ENCODE measurements at places on chromosomes 5 and 9. TPM values are rescaled to one million over a fixed set of nuclear protein-coding genes. Genes with fewer than 3 reads are reported as not detected.

DNA sequence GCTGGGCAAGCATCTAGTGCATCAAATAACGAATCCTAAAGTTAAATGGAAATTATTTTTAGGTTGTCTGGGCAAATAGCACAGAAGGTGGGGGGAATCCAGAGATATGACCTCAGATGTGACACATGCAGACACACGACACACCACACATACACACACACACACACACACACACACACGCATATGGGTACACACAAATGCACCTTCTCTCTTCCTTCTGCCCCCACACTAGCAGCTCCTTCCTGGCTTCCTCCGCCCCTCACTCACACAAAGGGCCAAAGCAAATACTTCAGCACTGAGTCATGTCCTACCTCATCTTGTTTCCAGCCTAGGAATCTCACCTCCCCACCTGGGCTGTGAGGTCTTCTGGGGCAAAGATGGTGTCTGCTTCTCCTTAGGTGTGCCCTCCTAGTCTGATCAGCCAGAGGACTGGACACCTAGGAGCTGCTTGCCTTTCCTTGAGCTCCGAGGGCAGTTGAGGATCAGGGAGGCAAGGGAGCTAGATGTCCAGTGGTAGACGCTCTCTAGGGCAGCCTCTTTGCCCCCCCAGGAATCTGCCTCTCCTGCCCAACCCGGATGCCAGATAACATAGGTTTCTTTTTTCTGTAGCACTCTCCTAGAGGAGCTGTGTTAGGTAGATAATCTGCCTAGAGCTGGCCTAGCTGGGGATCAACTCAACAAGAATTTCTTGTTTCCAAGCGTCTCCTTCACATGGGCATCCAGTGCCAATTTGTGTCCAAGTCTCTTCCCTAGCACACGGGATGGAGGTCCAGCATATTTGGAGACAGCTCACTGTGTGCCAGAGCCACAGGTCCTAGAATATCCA lies 14.3 kb upstream of the JADE2 start:
- H3K36me3 ChIP-seq, result no peaks in the 10 kb centered on the region
- no peak for DNase-seq
- peaks cover 22% of the 10 kb centered on the region for H3K4me1 ChIP-seq

DNA sequence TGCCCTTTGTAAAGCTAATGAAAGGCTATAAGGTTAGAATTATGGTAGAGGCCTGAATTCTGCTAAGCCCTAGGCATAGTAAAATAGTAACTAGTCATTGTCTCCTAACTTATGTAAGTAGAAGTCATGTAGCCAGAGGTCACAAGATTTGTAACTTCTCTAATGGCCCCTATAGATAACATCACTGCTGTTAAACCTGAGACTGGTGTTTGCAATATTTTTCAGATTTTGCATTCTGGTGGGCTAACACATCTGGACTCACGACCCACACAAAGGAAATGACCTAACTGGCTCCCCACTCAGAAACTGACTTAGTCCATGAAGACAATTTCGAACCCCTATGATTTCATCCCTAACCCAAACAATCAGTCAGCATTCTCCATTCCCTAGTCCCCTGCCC lies 37.2 kb upstream of the TTC39B start:
- no peak overlapping the region for H3K4me3 ChIP-seq
- no peak overlapping the region for H3K27ac ChIP-seq
- H3K27me3 ChIP-seq, result no peaks in the 10 kb centered on the region
- no peaks in the 10 kb centered on the region for H3K4me1 ChIP-seq

GRCh38 chr9:87647114-87647513 lies 78.8 kb upstream of the CTSL start:
- H3K27me3 ChIP-seq, result no peaks in the 10 kb centered on the region
- H3K36me3 ChIP-seq, result peaks cover 73% of the 10 kb centered on the region
- no peak overlapping the region for H3K27ac ChIP-seq
- H3K4me3 ChIP-seq, result no peak overlapping the region
- peaks cover 5% of the 10 kb centered on the region for H3K4me1 ChIP-seq

- DNase-seq, result no peak
- no peak overlapping the region for H3K27ac ChIP-seq
- peaks cover 29% of the 10 kb centered on the region for H3K4me1 ChIP-seq
- peaks cover 81% of the 10 kb centered on the region for H3K27me3 ChIP-seq
These were observed 9.8 kb upstream of the TMEM250 start for GRCh38 chr9:136128436-136128835.

- peak; percentile 55 for DNase-seq
- H3K4me3 ChIP-seq, result no peak overlapping the region
These were observed 8.9 kb downstream of the CXCL14 start for GRCh38 chr5:135569755-135570452.

GRCh38 chr5:54022223-54022622 lies 288.1 kb downstream of the ARL15 start:
- no peak overlapping the region for H3K4me3 ChIP-seq
- no peaks in the 10 kb centered on the region for H3K27me3 ChIP-seq

DNA sequence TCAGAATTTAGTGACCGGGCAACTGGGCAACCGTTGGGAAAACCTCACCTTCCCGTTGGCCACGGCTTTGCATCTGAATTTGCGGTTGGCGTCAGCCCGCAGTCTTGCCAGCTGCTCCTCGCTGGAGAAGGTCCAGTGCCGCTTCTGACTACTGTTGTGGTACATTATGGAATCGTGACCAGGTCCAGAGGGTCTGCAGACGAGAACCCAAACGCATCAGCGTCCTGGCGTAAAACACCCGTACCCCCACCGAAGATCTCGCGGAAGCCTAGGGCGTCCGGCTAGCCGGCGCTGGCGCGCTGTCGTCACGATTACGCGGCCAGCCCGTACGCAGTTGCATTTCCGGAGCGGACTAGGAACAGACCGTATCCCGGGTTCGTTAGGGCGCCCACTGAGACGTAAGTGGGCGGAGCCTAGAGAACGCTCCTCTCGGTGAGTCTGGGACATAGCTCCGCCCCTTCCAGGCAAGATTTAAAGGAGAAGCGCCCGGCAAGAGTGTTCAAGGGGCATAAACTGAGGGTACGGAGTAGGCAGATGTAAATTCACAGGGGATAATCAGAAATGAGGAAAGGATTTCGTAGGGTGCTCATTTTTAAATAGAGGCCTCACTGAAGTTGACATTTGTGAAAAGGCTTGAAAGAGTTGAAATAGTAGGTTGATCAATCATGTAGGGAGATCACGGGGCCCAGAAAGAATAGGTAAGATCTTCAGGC lies at the start of gene CCNH:
Gene CCNH (minus strand): TSS at position 301 of the 713 bp plus-strand sequence. CDS start 136 bp downstream, at position 165.
- H3K4me1 ChIP-seq, result peaks cover 43% of the 10 kb centered on the region
- H3K27me3 ChIP-seq, result no peaks in the 10 kb centered on the region
- peak within 1 kb of the TSS; percentile 58 for H3K4me3 ChIP-seq

- no peak for DNase-seq
- H3K27ac ChIP-seq, result no peak overlapping the region
- no peaks in the 10 kb centered on the region for H3K27me3 ChIP-seq
- peaks cover 26% of the 10 kb centered on the region for H3K4me1 ChIP-seq
These were observed 2.7 kb upstream of the AGTPBP1 start for GRCh38 chr9:85744480-85744879.

GRCh38 chr9:95499046-95499676 lies 17.6 kb downstream of the PTCH1 start:
- DNase-seq, result no peak
- H3K4me3 ChIP-seq, result no peak overlapping the region
- peaks cover 39% of the 10 kb centered on the region for H3K4me1 ChIP-seq
- H3K36me3 ChIP-seq, result peaks cover 3% of the 10 kb centered on the region
- no peaks in the 10 kb centered on the region for H3K27me3 ChIP-seq

- H3K36me3 ChIP-seq, result no peaks in the 10 kb centered on the region
- H3K4me1 ChIP-seq, result no peaks in the 10 kb centered on the region
- H3K27ac ChIP-seq, result no peak overlapping the region
- H3K4me3 ChIP-seq, result no peak overlapping the region
- DNase-seq, result no peak
These were observed 32.4 kb downstream of the LHX3 start for GRCh38 chr9:136172412-136173079.

DNA sequence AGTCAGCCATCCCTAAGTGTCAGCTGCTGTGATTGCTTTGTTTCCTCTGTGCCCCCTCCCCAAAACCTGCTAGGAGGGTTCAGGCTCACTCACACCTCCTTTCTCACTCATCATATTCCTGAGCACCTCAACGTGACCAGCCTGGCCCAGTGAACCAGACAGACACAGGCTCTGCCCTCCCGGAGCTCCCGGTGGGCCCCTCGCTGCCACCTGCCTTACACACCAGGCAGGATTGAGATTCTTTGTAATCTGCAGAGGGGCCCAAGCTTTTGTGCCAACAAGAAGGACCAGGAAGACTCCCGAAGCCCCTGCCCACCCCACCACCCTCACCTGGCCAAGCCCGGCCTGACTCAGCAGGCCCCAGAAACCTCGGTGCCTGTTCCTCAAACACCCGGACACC lies 87.8 kb downstream of the NTNG2 start:
- no peak overlapping the region for H3K27ac ChIP-seq
- H3K36me3 ChIP-seq, result no peaks in the 10 kb centered on the region
- no peaks in the 10 kb centered on the region for H3K27me3 ChIP-seq
- H3K4me1 ChIP-seq, result peaks cover 8% of the 10 kb centered on the region

- H3K27ac ChIP-seq, result no peak overlapping the region
- no peak for DNase-seq
- H3K4me3 ChIP-seq, result no peak overlapping the region
- no peaks in the 10 kb centered on the region for H3K36me3 ChIP-seq
- H3K27me3 ChIP-seq, result no peaks in the 10 kb centered on the region
- H3K4me1 ChIP-seq, result no peaks in the 10 kb centered on the region
These were observed 47.2 kb upstream of the OR13F1 start for GRCh38 chr9:104456831-104457230.

- no peak overlapping the region for H3K4me3 ChIP-seq
- DNase-seq, result no peak
- H3K27ac ChIP-seq, result no peak overlapping the region
- no peaks in the 10 kb centered on the region for H3K36me3 ChIP-seq
- H3K4me1 ChIP-seq, result peaks cover 13% of the 10 kb centered on the region
These were observed 5.8 kb downstream of the FOXE1 start for GRCh38 chr9:97858826-97859225.

DNA sequence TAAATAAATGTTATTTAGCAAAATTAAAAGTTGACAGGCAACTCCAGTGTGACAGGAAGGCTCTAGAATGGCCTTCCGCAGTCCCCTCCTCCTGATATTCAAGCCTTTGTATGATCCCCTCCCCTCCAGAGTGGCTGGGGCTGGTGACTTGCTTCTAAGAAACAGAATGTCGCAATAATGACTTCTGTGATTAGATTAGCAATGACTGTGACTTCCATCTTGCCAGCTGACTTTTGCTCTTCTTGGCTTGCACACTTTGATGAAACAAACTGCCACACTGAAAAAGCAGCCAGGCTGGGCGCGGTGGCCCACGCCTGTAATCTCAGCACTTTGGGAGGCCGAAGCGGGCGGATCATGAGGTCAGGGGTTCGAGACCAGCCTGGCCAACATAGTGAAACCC lies 106.5 kb upstream of the LARP1 start:
- DNase-seq, result peak; percentile 67
- no peak overlapping the region for H3K4me3 ChIP-seq
- peaks cover 29% of the 10 kb centered on the region for H3K4me1 ChIP-seq
- peaks cover 13% of the 10 kb centered on the region for H3K27me3 ChIP-seq

DNA sequence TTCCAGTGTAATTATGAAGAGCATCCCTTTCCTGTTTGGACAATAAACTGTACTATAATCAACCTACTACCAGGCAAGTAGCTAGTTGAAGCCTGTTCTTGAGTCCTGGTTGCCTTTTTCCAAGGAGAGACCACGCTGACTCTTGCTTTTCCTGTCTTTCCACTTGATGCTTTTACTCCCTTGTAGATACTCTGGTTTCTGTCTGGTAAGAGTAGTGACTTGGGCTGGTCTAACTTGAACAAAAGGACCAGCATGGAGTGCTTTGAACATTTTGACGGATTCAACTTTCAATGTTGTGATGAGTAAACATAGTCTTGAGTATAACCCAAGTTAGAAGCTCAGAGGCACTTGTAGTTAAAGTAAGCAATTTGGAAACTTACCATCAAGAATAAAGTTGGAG lies 464.3 kb downstream of the GADD45G start:
- DNase-seq, result no peak
- H3K27me3 ChIP-seq, result no peaks in the 10 kb centered on the region
- no peaks in the 10 kb centered on the region for H3K4me1 ChIP-seq
- no peak overlapping the region for H3K4me3 ChIP-seq

DNA sequence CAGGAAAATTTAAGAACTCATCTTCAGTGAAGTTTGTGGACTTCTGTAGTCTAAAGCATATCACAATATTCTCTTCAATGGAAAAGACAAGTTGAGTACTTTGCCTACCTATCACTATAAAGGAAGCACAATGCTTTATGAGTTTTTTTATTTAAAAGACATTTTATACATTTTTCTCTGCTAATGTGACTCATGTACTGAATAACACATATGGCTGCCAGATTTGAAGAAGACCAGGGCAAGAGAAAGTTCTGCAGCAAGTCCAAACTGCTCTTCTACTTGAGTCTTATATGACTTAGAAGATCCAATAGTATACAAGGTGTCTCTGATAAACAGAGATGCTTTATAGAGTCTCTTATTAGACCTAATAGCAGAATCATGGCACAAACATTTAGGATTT lies 978.4 kb downstream of the TLE4 start:
- H3K36me3 ChIP-seq, result no peaks in the 10 kb centered on the region
- H3K27ac ChIP-seq, result no peak overlapping the region
- no peak overlapping the region for H3K4me3 ChIP-seq
- H3K27me3 ChIP-seq, result no peaks in the 10 kb centered on the region
- H3K4me1 ChIP-seq, result peaks cover 6% of the 10 kb centered on the region

- H3K4me3 ChIP-seq, result no peak overlapping the region
- DNase-seq, result no peak
- no peaks in the 10 kb centered on the region for H3K36me3 ChIP-seq
- no peak overlapping the region for H3K27ac ChIP-seq
- no peaks in the 10 kb centered on the region for H3K27me3 ChIP-seq
- H3K4me1 ChIP-seq, result no peaks in the 10 kb centered on the region
These were observed 65.0 kb downstream of the ST8SIA4 start for GRCh38 chr5:100838048-100838473.

- H3K36me3 ChIP-seq, result no peaks in the 10 kb centered on the region
- peak within 1 kb of the TSS; percentile 55 for H3K4me3 ChIP-seq
- DNase-seq, result peak; percentile 94
- peak within 1 kb of the TSS; percentile 54 for H3K27ac ChIP-seq
- H3K27me3 ChIP-seq, result no peaks in the 10 kb centered on the region
These were observed at the start of gene PRRT1B for GRCh38 chr9:131545003-131545785. PRRT1B (plus strand) TSS chr9:131545523; CDS start chr9:131545616, 93 bp downstream.

DNA sequence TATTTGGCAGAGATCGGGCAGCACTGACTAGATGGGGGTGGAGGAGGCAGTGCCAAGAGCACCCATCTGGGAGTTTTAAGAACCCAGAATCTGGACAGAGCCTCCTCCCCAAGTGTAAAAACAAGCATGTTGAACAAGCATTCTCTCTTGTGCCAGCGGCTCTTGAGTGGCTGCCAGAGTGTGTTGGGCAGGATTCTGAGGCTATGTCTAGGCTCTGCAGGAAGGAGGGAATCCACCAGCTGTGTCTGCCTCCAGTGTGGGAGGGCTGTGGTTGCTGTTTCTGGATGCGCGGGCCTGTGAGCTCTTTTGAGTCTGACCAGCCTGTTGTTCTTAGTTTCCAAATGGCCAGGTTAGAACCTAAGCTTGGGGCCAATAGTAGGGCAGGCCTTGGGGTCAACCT lies 39.8 kb downstream of the HMCN2 start:
- DNase-seq, result no peak
- peaks cover 26% of the 10 kb centered on the region for H3K27me3 ChIP-seq
- H3K36me3 ChIP-seq, result no peaks in the 10 kb centered on the region

Gene GSN
- total RNA-seq, result 497 TPM

Gene ALDH1A1
- 187 TPM for total RNA-seq

Gene CCL27
- not detected for total RNA-seq

Gene RACK1
- total RNA-seq, result 2,131 TPM

Gene ANXA2R
- 3.5 TPM for total RNA-seq

Gene CATSPER3
- not detected for total RNA-seq

Gene RHOBTB3
- total RNA-seq, result 240 TPM

Gene CA9
- total RNA-seq, result 670 TPM

Measured in stomach (tissue), 19 donors.